ENCODE measurements at places on chromosomes 7 and 10.

DNA sequence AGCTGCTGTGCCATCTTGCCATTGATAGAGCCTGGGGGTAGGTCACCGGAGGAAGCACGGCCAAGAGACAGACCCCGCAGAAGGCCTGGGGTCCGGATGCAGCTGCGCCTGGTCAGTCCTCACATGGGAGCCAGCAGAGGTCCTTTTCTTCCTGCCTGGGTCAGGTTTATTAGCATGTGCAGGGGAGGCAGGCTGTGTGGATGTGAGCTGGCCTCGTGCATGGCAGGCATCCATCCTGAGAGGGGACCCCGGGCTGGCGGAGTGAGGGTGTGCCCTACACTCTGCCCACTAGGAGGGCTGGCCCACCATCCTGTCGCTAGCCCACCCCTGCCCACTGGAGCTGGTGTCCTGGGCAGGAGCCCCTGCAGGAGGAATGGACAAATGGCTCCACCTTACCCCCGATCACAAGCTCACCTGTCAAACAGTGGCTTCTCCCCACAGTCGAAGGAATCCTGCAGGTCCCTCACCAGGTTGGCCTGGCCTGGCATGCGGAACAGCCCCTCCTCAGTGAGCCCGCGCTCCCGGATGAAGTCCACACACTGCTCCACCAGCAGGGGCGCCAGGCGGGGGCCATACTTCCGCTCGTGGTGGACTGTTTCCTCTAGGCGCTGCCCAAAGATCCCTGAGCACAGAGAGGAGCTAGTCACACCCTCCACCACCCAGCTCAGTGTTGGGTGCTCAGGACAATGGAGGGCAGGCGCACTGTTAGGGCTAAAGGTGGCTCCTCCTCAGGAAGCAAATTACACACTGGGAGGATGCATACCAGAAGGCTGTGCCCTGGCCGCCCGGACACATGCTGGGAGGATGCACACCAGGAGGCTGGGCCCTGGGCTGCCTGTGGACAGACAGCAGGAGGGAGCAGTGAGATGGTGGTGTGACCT lies 145.4 kb downstream of the ARHGAP22 start:
- DNase-seq = no peak

DNA sequence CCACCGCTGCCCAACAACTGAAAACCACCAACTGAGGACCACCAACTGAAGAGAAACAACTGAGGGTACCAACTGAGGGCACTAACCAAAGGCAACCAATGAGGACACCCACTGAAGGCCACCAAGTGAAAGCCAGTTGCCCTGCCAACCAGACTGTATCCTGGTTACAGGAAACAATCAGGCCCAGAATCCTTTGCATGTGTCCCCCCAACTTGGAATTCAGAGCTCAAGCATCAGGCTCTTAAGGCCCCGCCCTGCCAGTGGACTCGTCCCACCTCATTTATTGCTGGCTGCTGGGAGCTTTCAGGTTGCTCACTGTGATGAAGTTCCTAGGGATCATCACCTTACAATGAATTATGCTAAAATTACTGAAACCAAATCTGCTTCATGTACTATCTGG lies 76.6 kb upstream of the ABI1 start:
- DNase-seq = no peak

DNA sequence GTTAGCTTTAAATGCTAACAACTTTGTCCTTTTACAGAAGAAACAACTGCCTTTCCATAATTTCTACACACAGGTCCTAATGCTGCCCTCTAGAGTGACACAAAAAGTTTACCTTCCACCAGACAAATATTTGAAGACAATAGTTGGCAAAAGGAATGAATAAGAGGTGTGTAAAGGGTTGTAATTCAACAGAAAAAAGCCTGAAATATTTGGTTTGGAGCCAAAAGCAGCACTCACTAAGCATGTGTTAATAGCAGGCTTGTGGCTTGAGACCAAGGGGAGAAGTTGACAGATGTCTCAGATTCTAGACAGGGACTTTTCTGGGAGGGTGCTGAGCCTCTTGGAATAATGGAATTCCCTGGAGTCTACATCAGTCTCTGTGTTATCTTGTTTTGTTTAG lies 156.2 kb upstream of the GALNT17 start:
- no peak for DNase-seq

DNA sequence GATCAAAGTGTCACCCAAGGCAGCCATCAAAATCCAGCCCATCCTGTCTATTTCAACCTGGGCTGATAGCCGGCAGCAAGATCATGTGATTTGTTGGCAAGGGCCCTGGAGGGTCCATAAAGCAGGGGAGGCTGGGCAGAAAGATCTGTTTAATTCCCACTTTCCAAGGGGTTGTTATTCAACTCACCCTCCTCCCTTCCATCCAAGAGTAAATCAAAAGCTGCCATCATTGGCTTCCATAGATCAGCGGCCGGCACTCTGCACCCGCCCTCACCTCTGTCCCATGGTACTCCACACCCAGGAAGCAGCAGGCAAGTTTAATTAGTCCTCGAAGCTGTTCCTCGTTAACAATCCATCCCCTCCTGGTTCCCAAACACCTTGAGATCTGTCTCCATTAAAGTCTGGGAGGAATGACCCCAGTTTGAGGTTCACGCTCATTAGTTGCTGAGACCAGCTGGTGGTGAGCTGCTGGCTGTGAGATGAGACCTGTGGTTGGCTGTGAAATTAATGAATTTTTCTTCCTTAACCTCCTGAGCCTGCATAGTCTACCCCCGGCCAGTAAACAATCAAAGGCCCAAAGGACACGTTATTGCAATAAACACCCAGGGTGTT lies 120.6 kb upstream of the CHST15 start:
- DNase-seq = no peak

- DNase-seq = no peak
Observed at GRCh38 chr7:16754856-16755317, 1.3 kb downstream of the TSPAN13 start.

- no peak for DNase-seq
Observed at GRCh38 chr7:20794676-20795075, 8.0 kb upstream of the SP8 start.

DNA sequence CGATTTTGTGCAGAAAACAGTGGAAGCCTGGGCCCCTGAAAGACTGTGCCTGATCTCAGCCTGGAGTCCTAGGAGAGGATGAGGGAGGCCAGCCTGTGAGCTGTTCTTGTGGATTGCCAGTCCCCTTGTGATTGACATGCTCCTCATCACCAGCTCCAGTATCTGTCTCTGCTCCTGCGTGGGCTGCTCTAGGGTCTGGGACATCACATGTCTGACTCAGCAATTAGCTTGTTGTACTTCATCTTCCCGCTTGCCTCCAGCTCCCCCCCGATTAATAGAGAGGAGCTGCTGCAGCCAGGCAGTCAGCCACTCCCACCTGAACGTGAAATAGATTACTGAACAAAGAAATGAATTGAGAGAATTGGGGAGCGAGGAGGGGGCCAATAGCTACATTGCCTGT lies 99.6 kb upstream of the TBX20 start:
- no peak for DNase-seq

- no peak for DNase-seq
Observed at GRCh38 chr10:6757158-6757557, 177.1 kb upstream of the PRKCQ start.

DNA sequence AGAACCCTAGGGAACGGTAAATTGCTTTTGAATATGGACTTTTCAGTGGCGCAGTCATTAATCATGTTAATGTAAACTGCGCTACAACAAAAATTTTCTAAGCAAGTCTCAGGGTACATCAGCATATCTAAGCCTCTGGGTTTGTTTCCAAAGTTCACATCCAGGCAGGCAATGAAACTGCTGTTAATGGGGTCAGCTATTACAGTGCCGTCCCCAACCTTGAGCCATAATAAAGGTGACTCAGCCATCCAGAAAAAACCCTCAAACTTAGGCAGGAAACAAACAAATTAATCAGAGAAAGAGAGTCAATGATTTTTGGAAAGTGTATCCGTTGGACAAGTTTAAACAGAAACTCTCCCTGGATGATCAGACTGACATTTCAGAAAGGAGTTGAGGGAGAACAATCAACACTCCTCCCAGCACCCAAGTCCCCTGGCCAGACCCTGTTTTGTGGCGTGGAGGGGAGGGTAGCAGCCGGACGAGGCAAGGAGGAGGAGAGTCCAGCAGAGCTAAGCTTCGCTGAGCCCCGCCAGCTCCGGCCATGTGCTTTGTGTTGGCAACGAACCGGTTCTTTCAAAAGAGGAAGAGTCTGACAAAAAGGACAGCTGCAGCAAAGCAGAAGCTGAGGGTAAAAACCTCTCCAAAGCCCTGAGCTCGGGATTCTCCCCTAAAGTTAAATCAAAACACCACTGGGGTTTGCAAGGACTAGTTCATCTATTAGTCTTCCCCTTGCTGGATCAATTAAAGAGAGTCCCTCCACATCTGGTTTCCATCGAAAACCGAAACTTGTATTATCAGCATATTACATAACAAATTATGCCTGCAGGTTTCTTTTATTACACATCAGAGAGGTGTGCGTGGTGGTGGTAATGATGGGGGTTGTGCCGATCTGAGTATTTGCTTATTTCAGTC lies 3.6 kb downstream of the FAM53B start:
- DNase-seq = peak; percentile 78

- DNase-seq = no peak
Observed at GRCh38 chr10:8543361-8544056, 489.0 kb downstream of the GATA3 start.

DNA sequence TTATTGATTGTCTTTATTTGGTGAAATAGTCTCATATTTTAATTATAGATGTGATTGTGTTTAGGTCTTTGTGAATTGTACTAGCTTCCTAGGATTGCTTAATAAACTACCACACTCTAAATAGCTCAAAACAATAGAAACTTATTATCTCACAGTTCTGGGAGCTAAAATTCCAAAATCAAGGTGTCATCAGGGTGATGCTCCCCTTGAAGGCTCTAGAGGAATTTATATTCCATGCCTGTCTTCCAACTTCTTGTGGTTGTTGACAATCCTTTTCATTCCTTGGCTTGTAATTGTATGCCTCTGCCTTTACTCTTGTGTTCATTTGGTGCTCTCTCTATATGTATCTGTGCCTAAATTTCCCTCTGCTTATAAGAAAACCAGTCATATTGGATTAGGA lies 155.3 kb upstream of the AKR1E2 start:
- DNase-seq = peak; percentile 58

DNA sequence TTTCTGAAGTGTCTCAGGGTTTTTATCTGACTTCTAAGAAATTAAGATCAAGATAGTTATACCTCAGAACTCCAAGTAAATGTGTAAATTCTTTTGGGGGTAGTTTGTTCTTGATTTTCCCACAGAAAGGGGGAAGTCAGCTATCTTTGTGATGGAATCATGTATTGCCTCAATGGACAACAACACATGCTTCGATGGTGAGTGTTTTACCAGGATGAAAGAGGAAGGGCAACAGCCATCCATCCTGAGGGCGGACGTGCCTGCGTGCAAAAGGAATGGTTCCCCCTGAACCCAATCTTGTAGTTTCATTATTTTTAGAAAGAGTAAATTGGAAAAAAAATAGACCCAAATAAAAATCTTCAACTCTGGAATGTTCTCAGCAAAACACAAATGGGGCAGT lies 67.2 kb upstream of the ZPBP start:
- no peak for DNase-seq

GRCh38 chr10:16938952-16939351 lies 121.7 kb upstream of the RSU1 start:
- DNase-seq = no peak

DNA sequence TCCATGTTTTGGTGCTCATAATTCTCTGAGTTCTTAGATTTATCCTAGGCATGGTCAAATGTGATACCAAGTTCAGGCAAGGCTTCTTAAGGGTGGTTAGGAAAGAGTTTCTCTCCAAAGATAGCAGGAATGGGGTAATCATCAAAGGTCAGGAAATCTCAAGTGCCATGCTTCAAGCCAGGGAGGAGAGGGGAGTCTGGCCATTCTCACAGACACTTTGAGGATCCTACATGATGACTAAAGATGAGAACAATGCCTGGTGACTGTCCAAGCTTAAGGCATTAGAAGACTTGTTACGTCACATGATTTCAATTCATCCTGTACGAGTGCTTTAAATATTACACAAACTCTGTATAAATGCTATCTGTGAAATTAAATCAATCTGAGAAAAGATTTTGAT lies 59.4 kb downstream of the POM121L12 start:
- no peak for DNase-seq

DNA sequence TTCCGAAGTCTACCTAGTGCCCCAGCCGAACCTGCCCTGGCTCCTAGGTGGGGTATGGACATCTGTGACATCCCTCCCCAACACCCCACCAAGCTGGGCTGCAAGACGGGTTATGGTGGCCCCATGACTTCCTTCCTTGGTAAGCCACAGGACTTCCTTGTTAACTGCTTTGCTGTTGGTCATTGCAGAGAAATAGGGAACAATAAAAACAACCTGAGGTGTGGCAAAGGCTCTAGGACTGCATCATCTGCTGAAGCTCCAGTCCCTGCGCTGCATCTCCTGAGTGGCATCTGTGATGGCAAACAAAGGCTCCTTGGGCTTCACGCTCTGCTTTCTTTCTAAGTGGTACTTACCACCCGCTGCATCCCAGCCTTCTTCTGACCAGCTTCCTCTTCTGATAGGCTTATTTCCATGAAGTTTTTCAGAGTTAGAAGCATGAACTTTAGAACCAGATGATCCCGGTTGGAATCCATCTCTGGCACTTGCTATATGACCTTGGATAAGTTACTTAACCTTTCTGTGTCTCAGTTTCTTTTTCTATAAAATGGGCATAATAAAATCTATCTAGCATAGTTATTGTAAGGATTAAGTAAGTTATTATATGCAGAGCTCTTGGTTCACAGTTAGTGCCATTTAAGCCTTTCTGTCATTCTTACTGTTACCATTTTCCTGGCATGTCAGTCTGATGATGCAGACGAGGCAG lies 216.8 kb downstream of the RPS24 start:
- DNase-seq = no peak

DNA sequence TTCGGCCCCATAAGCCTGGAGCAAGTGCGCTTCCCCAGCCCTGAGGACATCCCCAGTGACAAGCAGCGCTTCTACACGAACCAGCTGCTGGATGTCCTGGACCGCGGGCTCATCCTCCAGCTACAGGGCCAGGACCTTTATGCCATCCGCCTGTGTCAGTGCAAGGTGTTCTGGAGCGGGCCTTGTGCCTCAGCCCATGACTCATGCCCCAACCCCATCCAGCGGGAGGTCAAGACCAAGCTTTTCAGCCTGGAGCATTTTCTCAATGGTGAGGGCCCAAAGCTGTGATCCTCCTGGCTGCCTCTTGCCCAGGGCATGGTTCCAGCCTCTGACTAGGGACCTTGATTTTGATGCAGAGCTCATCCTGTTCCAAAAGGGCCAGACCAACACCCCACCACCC lies 10.1 kb downstream of the IRF5 start:
- DNase-seq = peak; percentile 11

DNA sequence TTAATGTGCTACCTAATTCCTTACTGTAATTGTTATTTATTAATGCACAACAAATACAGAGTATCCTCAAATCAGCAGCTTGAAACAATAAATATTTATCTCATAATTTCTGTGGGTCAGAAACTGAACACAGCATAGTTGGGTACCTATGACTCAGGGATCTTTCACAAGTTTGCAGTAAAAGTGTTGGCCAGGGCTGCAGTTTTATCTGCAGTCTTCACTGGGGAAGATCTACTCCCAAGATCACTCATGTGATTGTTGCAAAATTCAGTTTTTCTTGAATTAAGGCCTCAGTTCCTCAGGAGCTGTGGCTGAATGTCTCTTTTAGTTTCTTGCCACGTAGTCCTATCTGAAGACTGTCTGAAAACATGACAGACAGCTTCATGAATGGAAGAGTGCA lies 237.8 kb downstream of the ZWINT start:
- no peak for DNase-seq

Measured in fibroblast of mammary gland (primary cell).